Activated CD8-positive, alpha-beta memory T cell treated with anti-CD3 and anti-CD28 coated beads for 1 hour (primary cell): ENCODE measurements at places on chromosomes 4 and X.

GRCh38 chrX:12953420-12953819 lies 21.5 kb upstream of the TMSB4X start:
- no peak for DNase-seq

DNA sequence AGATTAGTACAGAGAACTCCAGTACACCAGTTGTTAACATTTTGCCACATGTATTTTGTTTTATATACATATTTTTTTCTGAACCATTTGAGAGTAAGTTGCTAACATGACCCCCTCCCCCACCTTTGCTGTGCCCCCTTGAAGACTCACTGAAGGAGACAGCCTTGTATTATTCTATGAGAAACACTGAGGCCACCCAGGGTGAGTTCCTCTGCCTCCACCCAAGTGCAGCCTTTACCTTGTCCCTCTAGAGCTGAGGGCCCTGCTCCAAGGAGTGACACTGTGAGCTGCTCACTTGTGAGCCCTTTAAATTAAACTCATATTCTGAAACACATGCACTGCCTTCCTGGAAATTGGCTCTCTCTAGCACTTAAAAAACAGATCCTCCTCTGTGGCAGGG lies 21.1 kb downstream of the KIT start:
- no peak for DNase-seq

DNA sequence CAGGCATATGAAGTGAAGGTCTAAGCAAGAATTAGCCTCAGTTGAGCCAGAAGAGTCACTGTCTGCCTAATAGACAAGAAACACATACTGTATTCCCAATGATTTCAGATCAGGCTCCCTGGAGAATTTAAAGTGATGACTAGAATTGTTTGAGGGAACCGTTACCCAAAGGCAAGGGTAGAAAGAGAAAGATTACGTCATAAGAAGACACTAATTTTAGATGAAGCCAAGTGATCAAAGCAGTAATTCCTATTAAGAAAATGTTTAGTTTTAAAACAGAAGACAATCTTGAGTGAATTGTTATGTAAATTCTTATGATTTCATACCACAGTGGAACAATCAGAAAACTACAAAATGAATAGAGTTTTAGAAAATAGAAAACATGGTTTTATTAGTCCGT lies 194.5 kb upstream of the ARSJ start:
- DNase-seq = no peak

DNA sequence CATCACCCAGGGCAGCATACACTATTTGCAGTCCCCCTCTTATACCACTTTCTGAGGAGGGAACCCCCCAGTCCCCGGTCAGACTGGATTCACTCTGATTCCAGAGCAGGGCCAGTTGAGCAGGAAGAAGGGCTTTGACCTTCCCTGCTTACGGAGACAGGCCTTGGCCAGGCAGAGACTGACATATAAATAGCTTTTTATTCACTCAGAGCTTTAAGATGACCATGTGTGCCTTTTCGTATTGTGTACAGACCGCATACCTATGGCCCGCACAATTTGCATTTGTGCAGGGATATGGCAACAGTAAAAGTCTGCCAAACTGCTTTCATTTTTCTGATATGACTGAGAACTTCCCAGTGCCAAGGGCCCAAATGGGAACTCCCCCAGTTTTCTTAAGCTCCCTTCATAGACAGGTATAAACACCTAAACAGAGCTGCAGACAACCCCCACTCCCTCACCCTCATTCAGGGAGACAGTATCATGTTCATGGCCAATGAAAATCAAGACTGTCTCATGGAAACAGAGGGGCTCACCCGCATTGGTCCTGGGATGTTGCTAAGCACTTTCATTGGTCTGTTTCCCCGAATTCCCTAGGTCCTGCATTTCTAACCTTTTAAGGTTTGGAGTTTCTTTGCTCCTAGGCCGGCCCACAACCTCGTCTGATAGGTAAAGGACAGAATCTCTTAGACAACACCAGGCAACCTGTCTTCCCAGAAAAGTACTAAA lies 86.0 kb downstream of the RTL5 start:
- DNase-seq = no peak

DNA sequence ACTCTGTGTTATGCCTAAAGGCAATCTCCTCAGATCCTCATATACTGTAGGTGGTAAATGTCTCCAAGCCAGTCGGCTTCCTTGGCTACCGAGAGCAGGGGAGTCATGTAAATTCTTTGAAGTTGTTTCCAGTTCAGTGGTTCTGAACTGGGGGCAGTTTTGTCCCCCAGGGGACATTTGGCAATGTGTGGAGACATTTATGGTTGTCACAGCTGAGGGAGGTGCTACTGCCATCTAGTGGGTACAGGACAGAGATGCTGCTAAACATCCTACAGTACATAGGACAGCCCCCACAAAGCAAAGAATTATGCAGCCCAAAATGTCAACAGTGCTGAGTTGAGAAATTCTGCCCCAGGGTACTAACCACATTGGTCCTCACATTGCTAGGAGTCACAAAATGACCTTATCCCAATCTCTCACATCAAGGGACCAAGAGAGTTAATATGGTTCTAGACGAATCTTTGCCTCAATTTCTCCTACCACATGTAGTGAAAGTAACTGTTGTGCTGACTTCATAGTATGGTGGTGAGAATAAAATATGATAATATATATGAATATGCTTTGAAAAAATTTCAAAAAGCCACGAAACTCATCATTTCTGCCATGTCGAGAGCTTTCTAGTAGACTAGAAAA lies 104.4 kb upstream of the ARHGAP24 start:
- no peak for DNase-seq

DNA sequence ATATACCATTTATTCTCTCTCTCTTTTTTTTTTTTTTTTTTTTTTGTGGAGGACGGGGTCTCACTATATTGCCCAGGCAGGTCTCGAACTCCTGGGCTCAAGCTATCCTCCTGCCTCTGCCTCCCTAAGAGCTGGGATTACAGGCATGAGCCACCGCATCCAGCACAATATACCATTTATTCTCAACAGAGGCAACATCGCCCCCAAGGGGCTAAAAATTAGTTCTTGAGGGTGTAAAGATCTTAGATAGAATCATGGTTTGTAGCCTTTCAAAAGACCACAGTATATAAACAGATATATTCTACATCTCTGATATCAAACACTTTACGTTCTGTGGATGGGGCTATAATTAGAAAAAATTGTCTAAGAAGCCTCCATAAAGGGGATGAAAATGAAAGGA lies 39.8 kb upstream of the TCEAL2 start:
- no peak for DNase-seq

GRCh38 chr4:18938343-18939099 lies 917.0 kb upstream of the LCORL start:
- DNase-seq = no peak

DNA sequence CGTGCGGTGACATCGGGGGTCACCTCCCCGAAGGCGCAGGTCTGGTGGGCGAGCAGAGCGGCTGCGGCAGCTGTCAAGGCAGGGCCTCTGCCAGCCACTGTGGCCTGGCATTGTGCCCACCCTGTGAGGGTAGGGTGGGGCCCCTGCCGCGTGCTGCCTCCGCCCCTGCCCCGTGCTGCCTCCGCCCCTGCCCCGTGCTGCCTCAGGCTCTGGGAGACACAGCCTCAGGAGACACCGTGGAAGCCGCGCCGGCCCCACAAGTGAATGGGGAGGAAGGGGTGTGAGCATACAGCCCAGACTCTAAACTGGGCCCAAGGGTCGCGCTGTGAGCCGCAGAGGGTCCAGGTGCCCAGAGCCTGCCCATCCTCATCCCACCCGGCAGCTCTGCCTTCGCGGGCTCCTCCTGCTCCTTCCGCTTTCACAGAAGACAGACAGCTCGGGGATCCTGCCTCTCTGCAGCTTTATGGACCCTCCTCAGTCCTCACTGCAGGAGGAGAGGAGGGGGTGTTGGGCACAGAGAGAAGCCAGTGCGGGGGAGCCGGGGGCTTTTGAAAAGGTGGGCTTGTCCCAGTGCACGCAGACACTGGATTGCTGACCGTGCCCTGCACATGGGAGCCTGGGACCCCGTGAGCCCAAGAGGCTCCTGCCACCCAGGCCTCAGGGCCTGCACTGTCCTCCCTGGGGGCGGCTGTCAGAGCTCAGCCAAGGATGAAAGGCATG lies 27.4 kb downstream of the PCGF3 start:
- DNase-seq = no peak

DNA sequence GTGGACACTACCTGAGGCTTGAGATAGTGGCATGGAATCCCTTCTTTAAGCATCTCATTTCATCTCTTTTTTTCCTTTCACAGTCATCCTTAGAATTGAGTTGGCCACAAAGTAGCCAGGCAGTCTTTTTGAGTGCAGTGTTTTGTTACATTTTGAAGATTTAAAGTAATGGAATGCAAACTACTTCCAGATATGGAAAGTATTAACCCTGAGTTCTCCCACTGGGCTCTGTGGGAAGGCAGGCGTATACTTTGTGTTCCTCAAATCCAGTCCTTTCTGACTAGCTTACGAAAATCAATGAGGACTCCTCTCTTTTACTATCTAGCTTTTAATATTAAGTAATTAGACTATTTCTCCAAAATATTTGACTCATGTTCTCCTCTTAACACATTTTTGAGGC lies 29.9 kb downstream of the PCDH10 start:
- DNase-seq = no peak

- DNase-seq = no peak
Observed at GRCh38 chr4:74613266-74613665, 168.3 kb downstream of the AREG start.

DNA sequence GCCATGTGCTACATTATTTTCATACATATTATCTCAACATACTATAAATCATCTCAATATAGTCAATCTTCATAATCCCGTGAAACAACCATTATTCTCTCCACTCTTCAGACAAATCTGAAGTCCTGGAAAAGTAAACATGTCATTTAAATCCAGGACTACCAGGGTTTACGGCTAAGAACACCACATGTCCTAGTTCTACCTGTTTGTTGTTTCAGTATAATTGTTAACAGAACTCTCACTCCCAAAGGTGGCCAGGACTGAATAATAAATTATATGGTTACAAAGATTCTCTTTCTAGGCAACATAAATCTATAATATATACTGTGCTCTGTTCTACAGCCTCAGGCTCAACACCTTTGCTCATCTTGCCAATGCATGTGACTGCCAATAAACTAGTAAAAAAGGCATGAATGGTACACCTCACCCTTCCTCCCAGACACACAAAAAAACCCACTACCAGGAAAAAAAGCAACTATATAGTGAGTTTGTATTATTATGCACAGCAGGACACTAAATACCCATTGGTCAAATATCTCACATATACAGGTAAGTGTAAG lies 20.1 kb downstream of the EIF4E start:
- DNase-seq = no peak

DNA sequence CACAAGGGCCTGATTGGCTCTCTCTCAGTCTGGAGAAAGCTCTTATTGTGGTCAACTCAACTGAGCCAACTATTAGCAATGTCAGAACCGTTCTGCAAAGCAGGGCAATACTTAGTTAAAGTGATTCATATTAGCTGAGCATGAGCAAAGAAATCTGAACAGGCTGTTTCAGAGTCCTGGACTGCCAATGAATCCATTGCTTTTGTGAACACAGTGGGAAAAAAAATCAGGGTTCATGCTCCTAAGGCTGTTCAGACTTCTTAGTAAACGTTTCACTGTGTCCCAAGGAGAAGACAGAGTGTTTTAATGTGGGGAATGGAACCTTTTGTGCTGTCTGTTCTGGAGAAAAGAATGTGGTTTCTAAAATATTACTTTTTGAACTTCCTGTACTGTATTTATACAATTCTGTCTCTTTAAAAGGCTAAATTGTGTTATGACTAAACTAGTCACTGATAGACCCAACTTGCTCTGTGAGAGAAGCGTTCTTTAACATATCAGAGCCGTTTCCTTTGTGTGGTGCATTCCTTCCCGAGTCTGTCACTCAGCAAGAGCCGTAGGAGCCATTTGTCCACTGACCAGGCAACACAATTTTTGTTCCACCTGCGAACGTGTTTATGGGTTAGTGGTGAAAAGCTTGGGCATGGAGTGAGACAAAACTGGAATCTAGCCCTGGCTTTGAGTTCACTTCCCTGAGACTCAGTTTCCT lies 366.1 kb downstream of the FBXO8 start:
- no peak for DNase-seq

GRCh38 chr4:164606478-164606877 lies 147.5 kb upstream of the SMIM31 start:
- no peak for DNase-seq

DNA sequence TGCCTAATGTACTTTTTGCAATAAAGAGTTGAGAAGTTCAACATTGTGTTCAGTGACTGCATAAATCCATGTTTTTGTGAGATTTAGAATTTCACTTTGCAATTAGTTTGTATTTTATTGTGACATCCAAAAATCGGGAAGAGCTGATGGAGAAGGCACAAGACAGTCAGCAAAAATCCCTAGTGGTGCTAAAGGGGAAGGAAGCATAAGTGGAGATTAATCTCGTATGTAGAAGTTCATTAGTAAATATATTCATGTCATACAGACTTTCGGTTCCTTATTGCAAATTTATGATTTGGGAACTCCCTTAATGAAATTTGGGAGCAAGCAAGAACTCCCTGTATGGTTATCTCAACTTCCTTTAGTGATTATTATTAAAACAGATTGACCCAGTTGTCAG lies 57.8 kb upstream of the SLC39A8 start:
- no peak for DNase-seq

DNA sequence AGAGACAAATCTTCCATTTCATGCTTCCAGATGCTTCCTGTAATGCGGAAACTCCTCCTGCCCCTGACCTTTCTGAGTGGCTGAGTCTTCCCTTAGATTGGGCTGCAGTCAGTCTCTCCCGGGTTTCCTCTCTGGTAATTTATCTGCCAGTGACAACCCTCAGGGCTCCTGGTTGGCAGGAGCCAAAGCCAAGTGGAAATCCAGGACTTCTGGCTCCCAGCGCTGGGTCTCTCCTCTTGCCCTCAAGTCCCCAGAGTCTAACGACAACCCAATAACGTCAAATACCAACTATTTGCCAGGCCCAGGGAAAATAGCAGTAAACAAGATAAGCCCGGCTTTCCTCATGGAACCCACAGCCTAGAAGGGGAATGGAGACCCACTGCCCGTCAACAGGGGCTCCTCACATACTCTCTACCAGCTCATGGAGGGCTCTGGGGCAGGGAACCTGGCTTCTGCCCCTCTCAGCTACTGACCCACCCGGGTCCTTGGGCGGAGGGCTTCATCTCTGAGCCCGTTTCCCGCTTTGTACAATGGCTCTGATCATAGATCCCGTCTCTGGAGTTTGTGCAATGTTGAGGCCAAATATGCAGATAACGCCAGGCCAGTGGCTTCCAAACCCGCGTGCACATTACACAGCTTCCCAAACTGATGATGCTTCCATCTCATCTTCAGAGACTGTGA lies 1.1 kb upstream of the TBC1D14 start:
- no peak for DNase-seq

GRCh38 chr4:84751707-84752106 lies 168.8 kb downstream of the CDS1 start:
- no peak for DNase-seq

- no peak for DNase-seq
Observed at GRCh38 chr4:16897991-16898827, at the start of gene LDB2. TSS of gene LDB2 (minus strand) at chr4:16898645.

DNA sequence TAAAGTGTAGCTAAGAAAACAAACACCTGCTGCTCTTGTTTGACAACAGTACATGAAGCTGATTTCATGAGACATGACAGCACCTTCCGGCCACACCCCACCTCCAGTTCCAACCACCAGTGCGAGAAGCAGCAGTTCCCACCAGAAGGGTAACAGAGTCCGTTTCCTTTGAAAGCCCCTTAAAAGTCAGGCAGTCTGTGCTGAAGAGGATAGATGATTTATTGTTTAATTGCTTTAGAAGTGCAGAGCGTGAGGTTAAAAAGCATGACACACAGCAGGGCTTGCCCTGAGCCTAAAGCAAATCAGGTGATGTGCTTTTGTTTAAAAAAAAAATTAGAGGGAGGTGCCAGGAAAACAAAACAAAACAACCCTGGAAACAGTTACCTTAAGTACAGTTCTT lies 82.6 kb downstream of the HADH start:
- DNase-seq = peak; percentile 45
